ENCODE measurements at places on chromosomes 7 and 10. TPM values are rescaled to one million over a fixed set of nuclear protein-coding genes. Genes with fewer than 3 reads are reported as not detected.
A peak's percentile ranks its signal among the peaks of the same experiment; 100 is the strongest.

DNA sequence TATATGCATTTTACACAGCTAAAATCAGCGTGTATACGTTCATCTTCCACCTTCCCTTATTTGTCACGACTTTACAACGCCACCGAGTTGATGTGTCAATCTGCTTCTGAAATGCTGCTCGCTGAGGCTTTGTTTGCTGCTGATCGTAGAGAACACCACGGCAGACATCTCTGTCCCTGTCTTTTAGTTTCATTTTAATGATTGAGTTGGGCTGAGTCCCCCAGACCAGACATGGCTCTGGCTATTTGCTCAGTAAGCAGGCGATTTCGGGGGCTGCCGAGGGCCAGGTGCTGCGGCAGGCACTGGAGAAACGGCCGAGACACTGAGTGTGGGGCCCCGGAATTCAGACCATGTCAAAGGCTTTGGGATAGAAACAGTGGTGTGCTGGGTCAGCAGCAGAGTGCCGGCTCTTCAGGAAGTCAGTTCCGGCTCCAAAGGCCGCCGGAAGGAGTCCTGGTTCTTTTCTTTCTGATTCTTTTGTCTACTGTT lies 5.0 kb downstream of the LRRC27 start:
- DNase-seq, result no peak

- DNase-seq, result no peak
Observed at GRCh38 chr7:26898891-26899290, 34.5 kb upstream of the SKAP2 start.

DNA sequence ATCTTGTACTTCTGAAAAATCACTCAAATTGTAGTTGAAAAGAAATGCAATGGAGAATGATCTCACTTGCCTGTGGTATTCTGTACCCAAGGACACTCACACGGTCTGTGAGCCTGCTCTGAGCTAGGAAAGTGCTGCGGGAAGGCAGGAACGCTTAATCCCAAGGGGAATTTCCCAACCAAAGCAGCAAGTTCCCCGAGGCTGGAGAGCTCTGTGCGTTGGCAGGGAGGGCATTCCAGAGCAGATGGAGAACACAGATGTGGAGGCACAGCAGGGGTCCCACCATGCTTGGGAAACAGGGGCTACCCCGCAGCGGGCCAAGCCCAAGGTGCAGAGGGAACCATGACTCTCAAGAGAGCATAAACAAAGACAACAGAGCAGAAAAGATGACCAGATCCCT lies 13.6 kb downstream of the SVIL start:
- no peak for DNase-seq

The RBP4 gene
- 1.2 TPM for total RNA-seq

GRCh38 chr7:54908760-54909438 lies 109.9 kb upstream of the EGFR start:
- DNase-seq, result no peak

- no peak for DNase-seq
Observed at GRCh38 chr10:92750791-92751533, 61.2 kb downstream of the HHEX start.

DNA sequence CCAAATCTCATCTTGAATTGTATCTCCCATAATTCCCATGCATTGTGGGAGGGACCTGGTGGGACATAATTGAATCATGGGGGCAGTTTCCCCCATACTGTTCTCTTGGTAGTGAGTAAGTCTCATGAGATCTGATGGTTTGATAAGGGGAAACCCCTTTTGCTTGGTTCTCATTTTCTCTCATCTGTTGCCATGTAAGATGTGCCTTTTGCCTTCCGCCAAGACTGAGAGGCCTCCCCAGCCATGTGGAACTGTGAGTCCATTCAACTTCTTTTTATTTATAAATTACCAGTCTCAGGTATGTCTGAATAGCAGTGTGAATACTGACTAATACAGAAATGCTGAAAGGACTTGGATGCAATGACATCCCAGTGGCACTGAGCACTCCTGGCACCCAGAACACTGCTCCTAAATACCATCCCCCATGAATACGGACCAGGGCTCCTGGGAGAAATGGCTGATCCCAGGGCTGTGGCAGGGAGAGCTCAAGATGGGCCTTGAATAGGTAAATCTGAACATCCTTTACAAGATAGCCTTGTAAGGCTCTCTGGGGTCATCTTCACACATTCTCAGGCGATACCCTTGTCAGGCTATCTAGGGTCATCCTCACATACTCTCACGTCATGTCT lies 19.4 kb downstream of the ZFAND2A start:
- peak; percentile 38 for DNase-seq

The STEAP1 gene
- 2.1 TPM for total RNA-seq

GRCh38 chr10:21314906-21315644 lies 210.4 kb downstream of the SKIDA1 start:
- no peak for DNase-seq
